ENCODE measurements at places on chromosomes 5 and 9.

DNA sequence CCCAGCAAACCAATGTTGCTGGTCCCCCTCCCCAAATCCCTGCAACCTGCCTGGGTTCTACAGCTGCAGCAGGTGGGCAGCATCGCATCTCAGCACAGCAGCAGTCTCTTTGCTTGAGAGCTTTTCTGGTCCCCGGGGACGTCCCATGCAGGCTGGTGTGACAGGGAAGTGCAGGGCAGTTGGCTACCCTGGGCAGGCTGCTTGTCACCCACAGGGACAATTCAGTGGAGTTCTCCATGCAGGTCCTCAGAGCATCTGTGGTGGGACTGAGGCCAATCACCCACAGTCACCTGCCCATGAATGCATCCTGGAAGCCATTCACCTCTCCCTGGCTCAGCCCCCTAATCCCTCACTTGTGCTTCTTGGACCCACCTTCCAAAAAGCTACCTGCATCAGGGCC lies 43.9 kb upstream of the SEMA4D start:
- DNase-seq: no peak

- DNase-seq: no peak
Observed at GRCh38 chr9:6927838-6928237, 170.1 kb downstream of the KDM4C start.

DNA sequence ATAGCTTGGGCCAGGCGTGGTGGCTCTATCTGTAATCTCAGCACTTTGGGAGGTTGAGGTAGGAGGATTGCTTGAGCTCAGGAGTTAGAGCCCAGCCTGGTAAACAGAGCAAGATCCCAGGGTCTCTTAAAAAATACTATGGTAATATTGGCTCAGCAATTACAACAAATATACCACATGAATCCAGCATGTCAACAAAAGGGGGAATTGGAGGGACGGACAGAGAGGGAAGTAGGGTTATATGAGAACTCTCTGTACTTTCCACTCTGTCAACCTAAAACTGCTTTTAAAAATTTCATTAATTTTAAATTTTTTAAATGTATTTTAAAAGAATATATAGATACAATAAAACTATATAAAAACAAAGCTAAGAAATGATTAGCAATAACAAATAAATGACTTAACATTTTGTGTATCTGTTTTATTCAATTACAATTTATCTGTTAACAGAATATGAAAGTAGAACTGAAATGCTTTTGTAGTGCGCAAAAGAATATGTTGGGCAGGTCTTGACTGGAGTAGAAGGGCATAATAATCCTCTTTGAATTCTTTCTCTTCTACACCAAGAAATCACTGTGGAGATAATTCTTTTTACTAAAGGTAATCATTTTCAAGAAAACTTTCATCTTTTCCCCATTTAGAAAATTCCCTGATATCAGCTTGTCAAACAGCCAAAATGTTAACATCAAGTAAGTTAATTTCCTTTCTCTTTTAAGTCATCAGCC lies 12.9 kb upstream of the CDC42SE2 start:
- no peak for DNase-seq

DNA sequence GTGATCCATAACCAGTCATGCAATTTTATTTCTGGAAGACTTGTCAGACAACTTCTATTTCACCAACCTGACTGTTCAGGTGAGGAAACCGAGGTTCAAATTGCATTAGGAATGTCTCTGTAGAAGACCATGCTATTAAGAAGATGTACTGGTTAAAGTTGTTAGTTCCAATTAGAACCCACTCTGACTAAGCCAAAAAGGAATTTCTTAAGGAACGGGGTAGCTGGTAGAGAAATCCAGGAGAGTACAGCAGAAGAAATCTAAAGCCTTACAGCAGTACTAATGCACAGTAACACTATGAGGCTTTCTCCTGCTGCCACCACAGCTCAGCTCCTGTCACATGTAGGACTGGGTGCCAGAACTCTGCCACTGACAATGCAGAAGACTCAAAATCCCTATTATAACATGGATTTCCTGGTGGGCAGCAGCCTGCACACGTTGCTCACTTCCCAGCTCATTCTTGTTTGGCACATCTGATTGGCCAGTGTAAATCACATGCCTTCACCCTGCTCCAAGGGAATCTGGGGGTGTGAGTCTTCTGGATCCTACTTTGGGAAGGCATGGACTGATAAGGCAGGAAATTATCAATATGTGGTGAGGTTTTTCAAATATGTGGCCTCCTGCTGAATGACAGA lies 37.1 kb downstream of the CAST start:
- peak; percentile 10 for DNase-seq

- DNase-seq: no peak
Observed at GRCh38 chr5:7078101-7078500, 317.8 kb upstream of the ADCY2 start.

DNA sequence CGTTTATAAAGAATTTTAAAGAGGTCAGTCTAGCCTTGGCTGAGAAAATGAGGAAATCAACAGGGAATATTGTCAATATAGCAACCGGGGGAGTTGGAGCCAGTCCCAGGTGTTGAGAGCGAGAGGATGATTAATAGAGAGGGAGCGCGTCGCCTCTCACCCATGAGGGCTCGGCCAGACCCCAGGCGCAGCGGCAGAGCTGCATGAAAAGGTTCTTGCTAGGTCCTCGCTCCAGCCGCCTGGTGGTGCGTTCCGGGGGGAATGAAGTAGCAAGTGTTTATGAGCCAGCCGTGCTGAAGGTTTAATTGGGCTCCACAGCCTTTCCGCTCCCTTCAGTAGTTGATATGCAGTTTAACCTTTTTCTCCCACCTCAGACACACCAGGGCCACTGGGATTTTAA lies 167.3 kb upstream of the IRX1 start:
- DNase-seq: no peak

DNA sequence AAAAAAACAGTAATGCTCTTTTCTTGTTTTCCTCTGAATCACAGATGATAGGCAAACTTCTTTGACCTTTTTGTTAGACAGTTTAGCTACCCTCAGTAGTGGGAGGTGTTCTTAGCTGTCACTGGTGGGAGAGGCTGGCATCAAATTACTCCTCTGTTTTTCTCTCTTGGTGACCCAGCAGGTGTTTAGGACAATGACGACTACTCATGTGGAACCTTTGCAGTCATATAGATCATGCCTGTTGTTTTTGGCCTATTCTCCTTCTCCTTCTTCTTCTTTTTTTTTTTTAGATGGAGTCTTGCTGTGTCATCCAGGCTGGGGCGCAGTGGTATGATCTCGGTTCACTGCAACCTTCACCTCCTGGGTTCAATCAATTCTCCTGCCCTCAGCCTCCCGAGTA lies 15.4 kb upstream of the NPR2 start:
- DNase-seq: no peak

DNA sequence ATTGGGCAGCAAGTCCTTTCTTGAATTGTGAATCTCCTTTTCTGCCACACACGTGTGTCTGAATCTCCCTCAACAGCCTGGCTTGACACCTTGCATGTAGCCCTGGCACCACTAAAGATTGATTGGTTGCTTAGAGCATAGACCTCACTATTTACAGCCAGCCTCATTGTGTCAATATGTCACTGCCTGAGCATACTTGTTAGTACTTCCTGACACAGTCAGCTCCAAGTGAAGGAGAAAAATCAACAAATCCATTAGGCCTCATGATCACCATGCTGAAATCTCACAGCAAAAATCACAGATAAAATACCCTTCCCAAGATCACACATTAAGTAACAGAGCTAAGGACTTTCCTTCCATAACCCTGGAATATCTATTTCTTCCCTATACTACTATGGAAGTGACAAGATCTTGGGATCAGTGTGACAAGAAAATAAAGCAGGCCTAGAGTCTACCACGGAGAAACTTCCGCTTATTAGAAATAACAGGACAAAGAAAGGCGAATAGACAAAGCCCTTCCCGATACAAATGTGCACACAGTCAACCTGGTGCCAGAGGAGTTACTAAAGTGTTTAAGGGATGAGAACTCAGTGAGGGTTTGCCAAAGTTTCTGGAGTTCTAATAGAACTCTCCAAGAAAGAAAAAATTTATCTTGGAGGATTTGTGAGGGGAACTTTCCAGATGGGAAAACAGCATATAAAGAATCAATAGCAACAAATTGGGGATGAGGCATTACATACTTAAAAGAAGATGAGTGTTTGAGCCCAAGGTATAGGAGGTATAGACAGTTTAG lies 5.6 kb upstream of the ARL15 start:
- no peak for DNase-seq

DNA sequence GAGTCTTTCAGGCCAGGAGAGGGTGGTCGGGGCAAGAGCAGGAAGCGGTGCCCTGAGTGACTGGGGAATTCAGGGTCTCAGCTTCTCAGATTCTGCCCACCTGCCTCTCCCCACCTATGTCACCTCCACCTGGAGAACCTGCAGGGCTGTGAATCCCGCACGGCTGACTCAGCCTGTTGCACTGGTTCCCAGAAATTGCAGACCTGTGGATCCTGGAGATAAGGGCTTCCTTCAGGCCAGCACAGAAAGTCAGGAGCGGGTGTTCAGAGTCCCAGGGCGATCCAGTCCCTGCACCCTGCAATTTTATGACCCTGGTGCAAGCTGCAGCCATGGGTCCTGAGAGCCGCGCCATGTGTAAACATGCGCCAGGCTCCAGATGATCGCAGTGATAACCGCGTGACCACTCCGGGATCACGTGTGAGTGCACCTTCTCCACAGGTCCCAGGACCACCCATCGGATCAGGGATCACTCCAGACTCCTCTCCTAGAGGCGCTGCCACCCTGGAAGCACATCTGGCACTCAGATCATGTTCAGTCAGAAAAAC lies 17.8 kb downstream of the IRX4 start:
- DNase-seq: no peak

DNA sequence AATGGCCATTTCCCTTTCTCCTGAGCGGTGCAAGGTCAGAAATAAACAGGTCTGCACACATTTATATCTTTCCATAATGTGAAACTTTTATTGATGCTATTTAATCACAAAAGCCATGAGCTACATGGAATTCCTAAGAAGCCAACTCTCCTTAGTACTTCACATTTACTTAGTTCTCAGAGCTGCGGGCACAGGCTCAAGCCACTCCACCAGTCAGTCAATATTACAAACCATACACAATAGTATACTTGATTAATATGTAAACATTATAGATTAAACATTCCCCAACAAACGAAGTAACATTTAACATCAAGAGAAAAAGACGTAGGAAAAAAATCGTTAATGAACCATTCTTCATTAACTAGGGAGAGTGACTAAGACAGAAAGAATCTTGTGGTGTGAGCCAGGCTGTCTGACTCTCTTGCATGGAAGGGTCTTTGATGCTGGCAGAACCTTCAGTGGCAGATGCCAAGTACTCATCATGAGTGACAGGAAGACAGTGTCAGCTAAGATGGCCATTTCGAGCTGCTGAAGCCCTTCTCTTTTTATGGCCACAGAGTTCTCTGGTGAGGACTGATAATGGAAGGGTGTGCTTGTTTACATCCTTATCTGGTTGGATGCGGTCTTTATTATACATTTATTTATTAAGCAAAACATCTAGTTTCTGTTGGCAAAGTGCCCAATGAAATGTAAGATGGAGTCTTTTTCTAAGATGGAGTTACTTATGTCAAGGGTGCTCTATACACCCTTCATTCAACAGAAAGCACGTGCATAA lies 115.5 kb upstream of the TUT7 start:
- DNase-seq: peak; percentile 4

- DNase-seq: no peak
Observed at GRCh38 chr9:77831781-77832180, 183.7 kb upstream of the GNA14 start.
